Cardiac muscle cell (in vitro differentiated cells and primary cell): ENCODE measurements at places on chromosomes 5 and 9. TPM values are rescaled to one million over a fixed set of nuclear protein-coding genes. Genes with fewer than 3 reads are reported as not detected.

Gene SELENOP
- 72.7 and 83.0 TPM in 2 replicates for total RNA-seq

GRCh38 chr9:93081081-93081529, 14.9 kb upstream of the CARD19 start:
- H3K27me3 ChIP-seq: no peaks in the 10 kb centered on the region
- H3K36me3 ChIP-seq: no peaks in the 10 kb centered on the region
- DNase-seq: peak; percentile 68

Gene FOXD4L6
- 0.60 TPM in 1 of 2 replicates, not detected in the other for total RNA-seq

DNA sequence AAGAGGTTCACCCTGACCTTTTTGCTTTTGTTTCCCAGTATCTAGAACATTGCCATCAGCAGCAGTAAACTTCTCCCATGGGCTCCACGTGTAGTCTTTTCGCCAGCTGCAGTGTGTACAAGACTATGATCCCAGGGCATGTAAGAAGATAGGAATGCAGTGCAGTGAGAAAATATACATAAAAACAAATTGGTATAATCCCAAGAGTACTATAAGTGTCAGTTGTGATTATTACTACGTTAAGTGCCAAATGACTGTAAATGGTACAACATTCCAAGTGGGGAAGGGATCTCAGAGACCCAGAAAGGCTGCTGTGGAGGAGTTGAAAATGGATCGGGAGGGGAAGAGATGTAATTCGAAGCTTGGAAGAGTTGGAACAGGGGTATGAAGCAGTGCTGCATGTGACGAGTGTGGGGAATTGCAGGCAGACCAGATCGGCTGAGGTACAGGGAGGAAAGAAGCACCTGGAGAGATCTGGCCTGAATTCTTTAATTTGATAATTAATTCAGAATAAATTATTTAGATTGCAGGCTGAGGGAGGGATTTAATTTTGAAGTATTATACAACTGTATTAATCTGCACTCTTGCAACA, 95.1 kb downstream of the FBXL7 start:
- H3K27me3 ChIP-seq: no peaks in the 10 kb centered on the region
- no peak overlapping the region for H3K27ac ChIP-seq
- H3K4me1 ChIP-seq: peaks cover 16% of the 10 kb centered on the region
- no peaks in the 10 kb centered on the region for H3K36me3 ChIP-seq

GRCh38 chr5:165244407-165244806, 1739.0 kb downstream of the MAT2B start:
- H3K27ac ChIP-seq: no peak overlapping the region
- H3K4me1 ChIP-seq: no peaks in the 10 kb centered on the region
- H3K27me3 ChIP-seq: no peaks in the 10 kb centered on the region
- H3K36me3 ChIP-seq: no peaks in the 10 kb centered on the region
- DNase-seq: no peak

DNA sequence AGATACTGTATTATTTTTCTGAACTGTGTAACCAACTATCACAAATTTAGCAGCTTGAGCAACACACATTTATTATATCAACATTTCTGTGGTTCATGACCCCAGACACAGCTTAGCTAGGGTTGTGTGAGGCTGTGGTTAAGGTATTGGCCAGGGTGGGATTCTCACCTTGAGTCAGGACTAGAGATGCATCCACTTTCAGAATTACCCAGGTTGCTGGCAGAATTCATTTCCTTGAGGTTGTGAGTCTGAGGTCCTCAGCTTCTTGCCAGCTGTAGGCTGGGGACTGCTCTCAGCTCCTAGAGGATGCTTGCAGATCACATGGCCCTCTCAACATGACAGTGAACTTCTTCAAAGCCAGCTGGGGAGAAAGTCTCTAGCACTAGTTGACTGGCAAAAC, 122.5 kb upstream of the RASGRF2 start:
- no peaks in the 10 kb centered on the region for H3K36me3 ChIP-seq
- DNase-seq: no peak
- H3K4me1 ChIP-seq: no peaks in the 10 kb centered on the region
- no peaks in the 10 kb centered on the region for H3K27me3 ChIP-seq
- no peak overlapping the region for H3K4me3 ChIP-seq

DNA sequence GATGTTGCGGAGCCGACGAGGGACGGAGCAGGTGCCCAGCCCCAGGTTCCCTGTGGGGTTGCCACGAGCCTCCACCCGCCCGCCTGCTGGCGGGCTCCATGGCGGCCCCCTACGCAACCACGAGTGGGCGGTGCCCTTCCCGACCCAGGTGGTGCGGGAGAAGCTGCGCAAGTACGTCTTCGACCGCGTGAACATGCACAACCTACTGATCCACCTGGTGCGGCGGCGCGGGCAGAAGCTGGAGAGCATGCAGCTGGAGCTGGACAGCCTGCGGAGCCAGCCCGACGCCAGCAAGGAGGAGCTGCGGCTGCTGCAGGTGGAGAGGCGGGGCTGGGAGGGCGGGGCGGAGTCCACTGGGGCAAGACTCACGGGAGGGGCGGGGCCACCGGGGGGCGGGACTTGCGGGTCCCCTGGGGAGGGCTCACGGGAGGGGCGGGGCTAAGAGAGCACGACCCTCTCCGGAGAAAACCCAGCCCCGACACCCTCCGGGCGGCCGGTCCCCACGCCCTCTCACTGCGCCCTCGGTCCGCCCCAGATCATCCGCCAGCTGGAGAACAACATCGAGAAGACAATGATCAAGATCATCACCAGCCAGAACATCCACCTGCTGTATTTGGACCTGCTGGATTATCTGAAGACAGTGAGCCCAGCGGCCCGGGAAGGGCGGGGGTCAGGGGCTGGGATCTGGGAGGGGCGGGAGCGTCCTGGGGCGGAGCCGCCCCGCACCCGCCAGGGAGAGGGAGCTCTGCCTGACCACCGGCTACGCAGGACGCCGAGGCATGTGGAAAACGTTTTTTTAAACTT, 3.9 kb downstream of the CCDC183 start:
- H3K27me3 ChIP-seq: no peaks in the 10 kb centered on the region
- DNase-seq: peak; percentile 97
- H3K27ac ChIP-seq: peak overlapping the region; percentile 99

Gene FOXD4
- total RNA-seq: 0.81 and 1.5 TPM in 2 replicates

- H3K4me3 ChIP-seq: no peak overlapping the region
- no peaks in the 10 kb centered on the region for H3K27me3 ChIP-seq
- no peaks in the 10 kb centered on the region for H3K36me3 ChIP-seq
- no peak for DNase-seq
Measured at GRCh38 chr5:172078726-172079345, 72.4 kb upstream of the FBXW11 start.
